ENCODE measurements at places on chromosomes 3 and 15. TPM values are rescaled to one million over a fixed set of nuclear protein-coding genes. Genes with fewer than 3 reads are reported as not detected.

DNA sequence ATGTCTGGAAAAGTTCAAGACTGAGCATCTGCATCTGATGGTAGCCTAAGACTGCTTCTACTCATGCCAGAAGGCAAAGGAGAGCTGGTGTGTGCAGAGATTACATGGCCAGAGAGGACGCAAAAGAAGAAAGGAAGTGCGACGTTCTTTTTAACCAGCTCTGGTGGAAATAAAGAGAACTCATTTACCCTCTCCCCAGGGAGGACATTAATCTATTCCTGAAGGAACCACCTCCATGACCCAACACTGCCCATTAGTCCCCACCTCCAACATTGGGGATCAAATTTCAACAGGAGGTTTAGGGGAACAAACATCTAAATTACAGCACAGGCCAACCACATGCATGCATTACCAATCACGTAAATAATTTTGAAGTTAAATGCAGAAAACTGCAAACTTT, 1.5 kb upstream of the NCK1 start:
- no peaks in the 10 kb centered on the region for H3K36me3 ChIP-seq
- peak overlapping the region; percentile 90 for H3K27ac ChIP-seq
- H3K4me3 ChIP-seq: peak overlapping the region; percentile 96

GRCh38 chr15:88255087-88255483, 1.5 kb downstream of the NTRK3 start:
- no peaks in the 10 kb centered on the region for H3K36me3 ChIP-seq
- no peak overlapping the region for H3K27ac ChIP-seq
- H3K4me1 ChIP-seq: no peaks in the 10 kb centered on the region
- H3K27me3 ChIP-seq: peaks cover 16% of the 10 kb centered on the region
- H3K4me3 ChIP-seq: no peak overlapping the region

Gene LRTM1
- not detected for total RNA-seq

- peaks cover 5% of the 10 kb centered on the region for H3K27me3 ChIP-seq
- DNase-seq: no peak
- no peak overlapping the region for H3K4me3 ChIP-seq
- no peaks in the 10 kb centered on the region for H3K36me3 ChIP-seq
These were observed 114.3 kb downstream of the FAM43A start for GRCh38 chr3:194800002-194800401.

DNA sequence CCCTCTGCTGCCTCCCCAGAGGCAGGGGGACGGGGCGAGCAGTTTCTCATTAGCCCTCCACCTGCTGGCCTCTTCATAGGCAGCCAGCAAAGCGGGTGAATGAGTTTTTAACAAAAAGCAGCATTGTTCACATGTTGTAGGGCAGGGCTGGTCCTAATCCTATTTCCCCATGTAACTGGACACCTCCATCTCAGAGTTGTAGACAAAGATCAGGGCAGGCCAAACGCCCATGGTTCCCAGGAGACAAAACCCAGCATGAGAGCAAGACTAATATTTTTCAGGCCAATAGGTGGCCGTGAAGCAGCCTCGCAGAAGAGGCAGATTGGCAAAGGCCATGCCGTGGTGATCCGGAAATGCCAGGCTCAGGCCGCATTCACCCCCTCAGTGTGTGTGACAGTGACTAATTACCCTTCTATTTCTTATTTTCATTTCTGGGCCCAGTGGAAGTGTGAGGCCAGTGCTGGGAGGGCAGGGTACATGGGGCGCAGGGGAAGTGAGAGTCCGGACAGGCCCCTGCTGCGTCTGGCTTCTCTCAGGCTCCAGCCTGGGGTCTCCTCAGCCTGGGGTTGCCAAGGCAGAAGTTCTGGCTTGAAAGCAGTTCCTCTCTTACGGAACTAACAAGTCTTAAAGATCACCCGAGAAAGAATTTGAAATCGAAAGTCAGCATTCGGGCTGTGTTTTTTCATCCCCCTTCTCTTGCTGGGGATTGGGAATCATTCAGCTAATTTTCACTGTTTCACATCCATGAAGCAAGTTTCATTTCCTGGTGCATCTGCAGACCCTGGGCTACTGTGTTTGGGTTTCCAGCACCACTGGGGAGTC, 64.8 kb downstream of the BOC start:
- H3K4me1 ChIP-seq: no peaks in the 10 kb centered on the region
- no peaks in the 10 kb centered on the region for H3K36me3 ChIP-seq
- H3K27me3 ChIP-seq: no peaks in the 10 kb centered on the region
- H3K27ac ChIP-seq: no peak overlapping the region

Gene P2RY14
- total RNA-seq: 1.3 TPM

Gene TLR9
- total RNA-seq: 0.16 TPM

- no peak overlapping the region for H3K4me3 ChIP-seq
- H3K27ac ChIP-seq: no peak overlapping the region
- H3K36me3 ChIP-seq: no peaks in the 10 kb centered on the region
- no peak for DNase-seq
- H3K4me1 ChIP-seq: no peaks in the 10 kb centered on the region
- no peaks in the 10 kb centered on the region for H3K27me3 ChIP-seq
These were observed 35.9 kb downstream of the UNC13C start for GRCh38 chr15:54014067-54014655.

GRCh38 chr3:2856138-2857133, 253.7 kb downstream of the IL5RA start:
- H3K27ac ChIP-seq: no peak overlapping the region
- no peaks in the 10 kb centered on the region for H3K27me3 ChIP-seq
